NT2/D1 (cell line): ENCODE measurements at places on chromosomes 2 and 18.

DNA sequence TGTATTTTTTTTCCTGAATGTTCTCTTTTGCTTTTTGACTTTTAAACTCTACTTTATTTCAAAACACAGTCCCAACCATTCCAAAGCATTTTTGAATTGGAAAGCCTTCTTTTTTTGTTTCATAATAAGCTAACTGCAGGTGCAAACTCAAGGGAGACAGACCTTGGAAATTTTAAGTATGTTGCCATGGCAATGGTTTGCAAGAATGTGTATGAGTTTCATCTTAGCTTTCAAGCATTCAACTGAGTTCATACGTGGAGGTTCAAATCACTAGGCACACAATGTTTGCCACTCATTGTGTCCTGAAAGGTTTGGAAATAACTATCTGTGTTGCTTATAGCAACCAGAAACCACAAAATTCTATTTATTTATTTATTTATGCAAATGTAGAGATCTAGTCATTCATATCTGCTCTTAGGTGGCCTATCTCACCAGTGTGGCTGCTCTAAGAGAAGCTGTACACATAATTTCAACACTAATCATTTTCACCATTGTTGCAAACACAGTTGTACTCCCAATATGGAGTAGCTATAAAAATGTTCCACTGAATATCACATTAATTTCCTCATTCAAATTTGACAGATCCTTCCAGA lies 805.7 kb upstream of the FSHR start:
- no peak for DNase-seq

DNA sequence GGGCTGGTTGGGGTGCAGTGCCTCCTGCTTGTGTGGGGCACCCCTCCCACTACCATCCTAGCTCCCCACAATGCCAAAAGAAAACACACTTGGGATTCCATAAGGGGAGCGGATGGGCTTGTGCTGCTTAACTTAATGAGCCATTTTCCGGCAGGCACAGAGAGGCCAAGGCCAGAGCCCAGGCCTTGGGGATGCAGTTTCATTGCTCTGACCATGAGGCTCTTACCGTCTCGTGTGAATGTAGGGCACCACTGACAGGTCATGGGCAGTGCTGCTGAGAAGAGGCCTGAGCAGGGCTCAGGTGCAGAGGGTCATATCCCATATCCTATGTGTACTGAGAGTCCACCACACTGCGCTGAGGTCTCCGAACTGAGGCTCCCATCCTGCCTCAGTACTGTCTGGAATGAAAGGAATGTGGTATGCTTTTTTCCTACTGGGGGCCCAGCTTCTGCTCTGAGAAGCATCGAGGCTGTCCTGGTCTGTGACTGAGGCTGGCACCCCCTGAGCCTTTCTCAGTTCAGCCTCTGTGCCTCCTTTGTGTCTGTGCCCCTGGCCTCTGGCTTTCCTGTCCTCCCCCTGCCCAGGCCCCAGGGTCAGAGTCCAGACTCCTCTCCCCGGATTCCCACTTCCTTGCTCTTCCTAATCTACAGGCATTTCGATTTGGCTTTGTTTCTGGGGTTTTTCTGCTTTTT lies 45.2 kb upstream of the MAPRE3 start:
- DNase-seq = no peak

- DNase-seq = no peak
Observed at GRCh38 chr2:221750316-221750715, 178.2 kb upstream of the EPHA4 start.

GRCh38 chr2:217986256-217986961 lies 16.4 kb downstream of the TNS1 start:
- DNase-seq = no peak

DNA sequence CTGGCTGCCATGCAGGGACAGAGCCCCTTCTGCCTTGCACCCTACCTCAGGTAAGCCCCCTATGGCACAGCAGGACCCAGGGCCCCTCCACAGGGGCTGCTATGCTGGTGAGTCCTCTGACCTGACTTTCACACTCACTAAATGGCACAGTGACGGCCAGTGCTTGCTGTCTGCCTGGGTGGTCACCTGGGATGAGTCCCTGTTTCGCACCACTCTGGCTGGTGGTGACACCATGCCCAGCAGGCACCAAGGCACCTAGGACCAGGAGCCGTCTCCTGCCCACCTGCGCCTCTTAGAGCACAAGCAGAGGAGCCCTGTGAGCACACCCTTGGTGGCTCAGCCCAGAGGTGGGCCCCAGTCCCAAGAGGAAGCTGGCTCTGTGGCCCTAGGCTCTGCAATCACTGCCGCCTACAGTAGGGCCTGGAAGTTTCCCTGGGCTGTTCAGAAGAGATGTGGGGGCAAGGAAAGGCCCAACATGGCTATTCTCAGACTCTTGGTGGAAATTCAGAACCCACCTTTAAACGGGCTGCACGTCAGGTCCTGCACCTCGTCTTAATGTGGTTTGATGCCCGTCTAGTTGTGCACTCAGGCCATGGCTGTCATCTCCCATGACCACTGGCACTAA lies 96.0 kb downstream of the PLB1 start:
- no peak for DNase-seq

DNA sequence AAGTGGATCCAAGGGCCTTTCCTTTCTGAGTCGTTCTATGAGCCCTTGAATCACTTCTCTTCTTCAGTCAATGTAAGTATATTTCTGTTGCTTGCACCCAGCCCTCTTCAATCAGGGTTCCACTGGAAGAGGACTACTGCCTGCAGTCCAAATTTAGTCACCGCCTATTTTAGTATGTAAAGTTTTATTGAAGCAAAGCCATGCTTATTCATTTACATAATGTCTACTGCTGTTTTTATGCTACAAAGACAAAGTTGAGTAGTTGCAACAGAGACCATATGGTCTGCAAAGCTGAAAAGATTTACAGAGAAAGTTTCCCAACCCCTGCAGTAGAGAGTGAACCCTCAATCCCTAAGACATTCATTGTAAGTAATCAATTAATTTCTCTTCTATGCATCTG lies 332.5 kb upstream of the TNP1 start:
- DNase-seq = no peak

GRCh38 chr18:58235001-58235436 lies 191.0 kb downstream of the NEDD4L start:
- DNase-seq = no peak

DNA sequence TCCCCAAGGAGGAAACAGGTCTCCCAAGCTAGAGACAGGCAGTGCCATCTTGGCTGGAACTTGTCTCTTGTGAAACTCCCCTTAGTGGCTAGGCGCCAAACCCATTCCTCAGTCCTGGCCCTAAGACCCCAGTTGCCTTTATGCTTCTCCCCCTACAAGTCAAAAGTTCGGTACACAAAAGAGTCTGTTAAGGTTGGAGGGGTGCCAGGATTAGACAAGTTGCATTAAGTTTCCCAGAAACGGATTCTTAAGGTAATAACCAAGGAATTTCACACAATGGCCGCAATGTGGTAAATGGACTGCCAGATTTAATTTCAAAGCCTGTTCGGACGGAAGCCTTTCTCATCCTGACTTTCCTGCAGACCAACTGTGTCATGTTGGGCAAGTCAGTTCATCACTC lies 80.7 kb downstream of the CCBE1 start:
- DNase-seq = no peak

DNA sequence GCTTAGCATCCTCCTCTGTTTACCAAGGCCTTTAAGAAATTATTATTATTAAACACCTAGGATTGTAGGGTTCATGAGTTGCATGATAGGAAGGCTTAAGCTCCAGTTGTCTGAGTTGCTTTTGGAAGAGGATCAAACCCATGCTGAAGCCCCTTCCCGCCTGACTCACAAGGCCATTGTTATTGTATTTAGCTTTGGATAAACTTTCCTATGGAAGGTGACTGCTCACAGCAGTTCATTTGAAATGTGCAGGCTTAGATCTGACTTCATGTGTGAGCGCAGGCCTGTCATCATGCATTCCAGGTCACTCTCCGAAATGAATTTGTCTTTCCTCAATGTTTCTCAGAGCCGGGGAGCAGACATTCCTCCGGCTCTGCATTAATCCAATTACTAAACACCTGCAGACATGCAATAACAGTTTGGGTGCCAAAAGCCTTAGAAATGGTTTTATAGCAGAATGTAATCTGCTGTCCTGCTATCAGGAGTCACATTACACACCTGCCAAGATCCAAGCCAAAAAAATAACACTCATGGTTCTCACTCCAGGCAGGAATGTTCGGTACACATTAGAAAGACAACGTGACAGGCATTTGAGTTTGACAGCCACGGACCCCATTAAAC lies 119.9 kb downstream of the OSR1 start:
- DNase-seq = no peak

- no peak for DNase-seq
Observed at GRCh38 chr2:101948625-101949155, 43.1 kb upstream of the IL1R2 start.

GRCh38 chr2:151670846-151671597 lies 63.3 kb downstream of the NEB start:
- DNase-seq = no peak

GRCh38 chr18:5309888-5310470 lies 14.5 kb upstream of the ZBTB14 start:
- DNase-seq = no peak

DNA sequence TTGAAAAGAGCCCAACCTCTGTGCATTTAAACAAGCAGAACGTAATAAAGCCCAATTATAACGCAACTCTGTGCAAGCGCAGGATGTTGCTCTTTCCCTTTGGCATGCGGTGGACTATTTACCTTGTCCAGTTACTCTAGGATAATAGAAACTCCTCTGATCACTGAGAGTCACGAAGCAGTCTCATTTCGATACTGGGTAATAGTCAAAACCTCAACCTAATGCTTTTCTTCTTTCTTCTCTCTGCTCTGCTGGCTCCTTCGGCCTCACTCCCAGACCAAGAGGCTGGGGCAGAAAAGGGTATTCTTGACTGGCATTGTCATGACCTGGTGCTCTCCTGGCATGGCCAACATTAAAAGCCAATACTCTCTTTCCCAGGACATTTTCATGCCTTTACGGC lies 89.7 kb upstream of the GCFC2 start:
- no peak for DNase-seq

DNA sequence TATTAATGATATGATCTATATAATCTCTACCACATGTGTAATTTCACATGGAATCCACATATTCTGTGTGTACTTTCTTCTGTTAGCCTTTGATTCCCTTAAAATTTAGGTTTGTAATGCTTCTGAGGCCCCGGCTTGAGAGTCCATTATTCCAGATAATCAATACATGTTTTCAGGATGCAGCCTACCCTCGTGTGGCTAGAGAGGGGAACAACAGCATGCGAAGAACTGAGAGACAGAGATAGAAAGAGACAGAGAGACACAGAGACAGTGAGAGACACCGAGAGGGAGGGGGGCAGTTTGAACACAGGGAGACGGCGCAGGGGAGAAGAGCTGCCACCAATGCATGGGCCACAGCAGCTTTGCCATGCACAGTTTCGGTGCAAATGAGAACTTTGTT lies 185.4 kb downstream of the SNTG2 start:
- peak; percentile 20 for DNase-seq

- no peak for DNase-seq
Observed at GRCh38 chr18:43868497-43868995, 591.3 kb upstream of the SYT4 start.

DNA sequence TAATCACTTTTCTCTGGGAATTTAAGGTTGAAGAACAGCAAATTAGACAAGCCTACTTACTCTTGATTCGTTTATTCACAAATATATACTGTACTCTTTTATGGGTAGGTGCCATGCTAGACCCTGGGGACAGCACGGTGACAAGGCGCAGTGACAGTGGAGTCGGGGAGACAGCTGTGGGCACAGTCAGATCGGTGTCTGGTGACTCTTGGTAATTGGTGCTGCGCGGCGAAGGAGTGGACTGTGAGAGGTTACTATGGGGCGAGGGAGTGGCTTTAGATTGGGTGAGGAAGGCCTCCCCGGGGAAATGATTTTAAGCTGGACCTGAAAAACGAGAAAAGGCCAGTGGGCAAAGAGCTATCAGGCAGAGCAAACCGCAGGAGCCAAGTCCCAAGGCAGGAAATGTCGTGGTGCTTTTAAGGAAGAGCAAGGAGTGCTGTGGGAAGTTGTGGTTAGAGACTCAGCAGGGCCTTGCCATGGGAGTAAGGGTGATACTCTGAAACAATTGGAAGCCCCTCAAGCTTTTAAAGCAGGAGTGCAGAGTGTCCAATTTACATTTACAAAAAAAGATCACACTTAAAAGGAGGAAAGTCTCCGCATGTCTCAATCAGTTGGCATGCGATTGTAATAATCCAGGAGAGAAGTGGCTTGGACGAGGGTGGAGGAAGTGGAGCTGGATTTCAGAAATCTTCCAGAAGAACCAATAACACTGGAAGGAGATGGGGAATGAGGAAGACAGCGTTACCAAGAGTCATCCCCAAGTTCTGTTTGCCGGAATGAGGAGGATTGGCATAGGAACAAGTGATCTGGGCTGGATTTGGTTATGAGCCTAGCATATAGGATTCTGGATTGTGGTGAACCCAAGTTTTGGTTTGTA lies 36.1 kb upstream of the TXNDC2 start:
- no peak for DNase-seq

GRCh38 chr2:204339212-204339715 lies 206.0 kb upstream of the PARD3B start:
- DNase-seq = no peak
